ENCODE measurements at places on chromosomes 1 and 21.

DNA sequence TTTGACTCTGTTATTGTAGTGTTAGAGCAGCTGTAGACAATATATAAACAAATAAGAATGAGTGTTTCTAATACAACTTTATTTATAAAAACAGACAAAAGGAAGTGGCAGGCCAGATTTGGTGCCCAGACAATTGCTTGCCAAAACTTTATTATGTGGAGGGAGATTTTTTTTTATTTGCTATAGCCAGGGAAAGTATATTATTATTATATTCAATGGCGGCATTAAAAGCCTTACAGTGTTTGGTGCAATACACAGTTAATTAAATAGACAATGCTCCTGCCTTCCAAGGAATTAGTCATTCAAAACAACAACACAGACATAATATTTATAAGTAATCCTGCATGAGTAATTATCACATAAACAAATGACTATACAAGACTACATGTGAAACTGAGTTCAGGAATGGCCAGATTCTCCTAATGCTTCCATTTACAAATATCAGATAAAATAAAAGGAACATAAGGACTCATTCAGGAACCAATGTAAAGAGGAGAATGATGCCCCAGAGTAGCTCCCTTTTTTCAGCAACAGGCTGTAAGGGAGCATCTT is 10.6 kb upstream of the RC3H1 start:
- DNase-seq = no peak

GRCh38 chr1:47577303-47578025 is 139.6 kb downstream of the FOXD2 start:
- no peak for DNase-seq

DNA sequence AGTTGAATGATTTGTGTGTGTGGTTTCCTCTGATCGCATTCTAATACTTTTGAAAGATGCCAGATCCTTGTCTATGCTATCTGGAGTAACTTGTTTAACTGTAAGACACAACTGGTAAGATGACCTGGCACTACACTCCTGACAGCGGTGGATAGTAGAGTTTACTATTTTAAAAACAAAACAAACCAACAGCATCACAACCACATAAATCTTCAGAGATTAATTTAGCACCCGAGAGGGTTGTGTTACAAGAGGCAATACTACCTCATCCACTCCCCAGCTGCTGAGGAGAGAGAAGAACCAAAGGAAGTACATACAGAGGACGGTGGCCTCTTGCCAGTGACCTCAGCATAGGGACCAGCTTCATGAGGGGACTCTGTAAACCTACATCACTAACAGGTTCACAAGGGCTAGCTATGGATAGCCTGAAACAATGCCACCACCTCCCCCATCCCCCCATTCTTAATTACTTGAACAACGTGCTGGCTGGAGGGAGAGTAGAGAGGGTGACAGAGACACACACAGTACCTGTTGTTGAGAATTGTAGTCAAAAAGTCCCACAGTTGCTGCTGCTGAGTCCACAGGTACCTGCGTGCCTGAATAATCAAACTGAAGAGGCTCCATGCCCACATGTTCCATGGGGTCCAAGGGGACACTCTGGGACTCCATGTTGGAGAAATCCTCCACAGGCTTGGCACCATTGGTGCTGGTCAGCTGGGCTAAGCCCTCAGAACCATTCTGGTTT is 73.5 kb downstream of the PUM1 start:
- no peak for DNase-seq

DNA sequence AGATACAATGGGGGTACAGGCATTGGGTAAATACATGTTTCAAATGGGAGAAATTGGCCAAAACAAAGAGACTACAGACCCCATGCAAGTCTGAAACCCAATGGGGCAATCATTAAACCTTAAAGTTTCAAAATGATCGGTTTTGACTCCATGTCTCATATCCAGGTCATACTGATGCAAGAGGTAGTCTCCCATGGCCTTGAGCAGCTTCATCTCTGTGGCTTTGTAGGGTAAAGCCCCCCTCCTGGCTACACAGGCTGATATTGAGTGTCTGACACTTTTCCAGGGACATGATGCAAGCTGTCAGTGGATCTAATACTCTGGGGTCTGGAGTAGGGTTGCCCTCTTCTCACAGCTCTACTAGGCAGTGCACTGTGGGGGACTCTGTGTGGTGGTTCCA is 286.1 kb downstream of the LRRIQ3 start:
- no peak for DNase-seq

- DNase-seq = no peak
Measured at GRCh38 chr1:11790880-11791715, 14.7 kb downstream of the MTHFR start.

DNA sequence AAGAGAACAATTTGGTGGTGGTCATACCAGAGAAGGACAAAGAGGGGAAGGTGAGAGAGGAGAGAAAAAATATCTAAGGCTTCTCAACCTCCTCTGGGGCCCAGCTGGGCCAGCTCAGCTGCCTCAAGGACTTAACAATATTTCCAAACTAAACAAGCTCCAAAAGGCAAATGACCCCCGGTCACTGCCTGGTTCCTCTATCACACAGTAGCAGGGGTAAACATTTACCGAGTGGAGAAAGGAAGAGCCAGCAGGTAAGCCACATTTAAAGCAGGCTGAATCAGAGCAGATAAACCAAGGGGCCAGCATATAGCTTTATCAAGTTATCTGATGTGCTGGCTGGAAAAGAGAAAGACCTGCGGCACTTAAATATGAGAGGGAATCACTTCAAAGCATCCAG is 102.1 kb downstream of the KCND3 start:
- DNase-seq = no peak

DNA sequence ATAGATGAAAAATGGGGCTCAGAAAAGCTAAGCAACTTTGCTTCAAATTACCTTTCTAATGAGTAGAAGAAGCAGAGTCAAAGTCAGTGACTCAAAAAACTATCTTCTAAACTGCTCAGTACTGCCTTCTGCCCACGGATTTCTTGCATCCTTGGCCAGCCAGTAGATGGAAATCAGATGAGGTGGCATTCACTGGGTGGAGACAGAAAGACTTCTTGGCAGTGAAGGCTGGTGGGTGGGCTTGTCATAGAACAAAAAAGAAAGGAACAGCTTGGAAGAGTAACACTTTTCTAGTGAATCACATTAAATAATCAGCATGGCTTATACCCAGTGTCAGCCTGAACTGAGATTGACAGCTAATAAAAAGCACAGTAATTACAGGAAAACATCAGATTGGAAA is 170.7 kb downstream of the ST6GALNAC5 start:
- no peak for DNase-seq

- no peak for DNase-seq
Measured at GRCh38 chr1:152999818-153000217, 1.7 kb upstream of the SPRR3 start.

- no peak for DNase-seq
Measured at GRCh38 chr21:15682186-15682895, 47.4 kb upstream of the USP25 start.

- peak; percentile 32 for DNase-seq
Measured at GRCh38 chr1:87335175-87335884, 6.7 kb downstream of the LMO4 start.

DNA sequence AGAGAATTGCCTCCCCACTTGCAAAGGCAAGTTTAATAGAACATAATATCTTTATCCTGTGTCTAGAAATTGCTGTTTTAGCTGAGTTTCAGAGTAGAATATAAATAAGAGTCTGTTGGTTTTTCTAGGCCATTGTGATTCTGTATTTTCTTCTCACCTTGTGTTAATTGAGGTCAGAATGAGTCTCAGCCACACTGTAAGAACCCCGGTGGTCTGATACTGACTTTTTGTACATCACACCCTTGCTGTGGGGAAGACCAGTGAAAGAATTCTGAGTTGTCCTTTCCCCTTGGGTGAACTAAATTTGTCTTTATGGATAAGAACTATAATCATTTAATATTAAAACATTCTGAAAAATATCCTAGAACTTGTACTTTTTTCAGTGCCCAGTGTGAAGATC is 6.8 kb downstream of the HIPK1 start:
- DNase-seq = no peak

DNA sequence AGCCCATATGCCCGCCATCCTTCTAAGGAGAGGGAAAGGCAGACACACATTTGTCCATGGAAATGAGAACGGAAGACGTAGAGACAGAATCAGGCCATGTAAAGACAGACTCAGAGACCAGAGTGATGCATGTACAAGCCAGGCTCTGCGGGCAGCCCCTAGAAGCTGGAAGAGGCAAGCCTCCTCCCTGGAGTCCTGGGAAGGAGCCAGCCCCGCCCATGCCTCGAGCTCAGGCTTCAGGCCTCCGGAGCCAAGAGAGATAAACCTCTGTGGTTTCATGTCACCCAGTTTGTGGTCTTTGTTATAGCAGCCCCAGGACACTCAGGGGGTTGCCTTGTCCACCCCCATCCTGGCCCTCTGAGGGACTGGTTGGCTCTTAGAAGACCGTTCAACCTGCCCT is 11.6 kb downstream of the PDE9A start:
- no peak for DNase-seq

- DNase-seq = no peak
Measured at GRCh38 chr1:29230204-29230552, 556 bp downstream of the MECR start.

DNA sequence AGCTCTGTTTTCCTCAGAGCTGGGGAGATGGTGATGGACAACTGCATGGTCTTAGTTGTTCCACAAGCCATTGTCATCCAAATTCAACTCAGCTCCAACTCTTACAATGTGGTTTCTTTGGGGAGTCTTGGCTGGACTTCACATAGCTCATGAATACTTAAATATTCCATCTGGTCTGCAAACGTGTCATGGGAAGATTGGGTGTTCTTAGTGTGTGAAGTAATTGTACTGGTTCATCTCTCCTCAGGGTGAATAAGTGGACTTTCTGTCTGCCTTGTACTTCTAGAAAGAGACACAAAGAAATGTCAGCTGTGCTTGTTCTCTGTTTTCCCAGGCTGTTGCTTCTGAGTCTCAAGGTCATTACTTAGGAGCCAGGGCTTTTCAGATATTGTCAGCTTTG is 106.6 kb downstream of the VPS13D start:
- DNase-seq = no peak

- no peak for DNase-seq
Measured at GRCh38 chr1:82565546-82565945, 764.8 kb downstream of the ADGRL2 start.

- DNase-seq = no peak
Measured at GRCh38 chr1:118984086-118984721, 3.9 kb downstream of the TBX15 start.

GRCh38 chr21:40349591-40349990 is 482.4 kb downstream of the PCP4 start:
- no peak for DNase-seq

DNA sequence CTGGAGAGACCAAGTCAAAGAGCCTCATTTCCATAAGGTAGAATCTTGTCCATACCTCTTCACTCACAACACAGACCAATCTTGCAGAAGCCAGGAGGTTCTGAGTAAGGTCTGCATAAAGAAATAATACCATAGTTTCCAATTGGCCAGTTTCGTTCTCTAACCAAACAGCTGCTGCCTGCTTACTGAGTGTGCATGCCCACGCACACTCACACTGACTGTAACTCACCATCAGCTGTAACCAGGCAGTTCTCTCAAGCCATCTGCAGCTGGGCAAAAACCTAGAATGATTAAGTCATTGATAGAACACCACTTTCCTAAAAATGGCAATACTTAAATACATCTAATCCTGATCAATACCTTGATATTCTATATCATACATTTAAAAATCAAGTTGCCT is 106.6 kb upstream of the VAV3 start:
- no peak for DNase-seq

DNA sequence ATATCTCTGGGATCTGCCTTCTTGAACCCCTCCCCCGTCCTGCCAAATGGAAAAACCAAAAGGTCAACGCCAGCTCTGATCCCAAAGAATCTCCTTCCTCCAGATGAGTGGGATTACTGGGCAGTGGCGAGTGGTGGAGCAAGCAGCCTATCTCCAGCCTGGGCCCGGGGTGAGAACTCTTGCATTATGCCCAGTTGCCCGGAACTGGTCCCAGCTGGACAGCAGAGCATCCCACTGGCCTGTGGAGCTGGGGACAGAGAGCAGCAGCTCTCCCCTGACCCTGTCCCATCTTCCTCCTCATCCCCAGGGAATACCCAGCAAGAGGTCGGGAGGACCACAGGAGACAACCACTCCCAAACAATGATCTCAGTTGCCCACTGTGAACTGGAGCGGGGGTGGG is 130.5 kb downstream of the TMEM53 start:
- DNase-seq = no peak

DNA sequence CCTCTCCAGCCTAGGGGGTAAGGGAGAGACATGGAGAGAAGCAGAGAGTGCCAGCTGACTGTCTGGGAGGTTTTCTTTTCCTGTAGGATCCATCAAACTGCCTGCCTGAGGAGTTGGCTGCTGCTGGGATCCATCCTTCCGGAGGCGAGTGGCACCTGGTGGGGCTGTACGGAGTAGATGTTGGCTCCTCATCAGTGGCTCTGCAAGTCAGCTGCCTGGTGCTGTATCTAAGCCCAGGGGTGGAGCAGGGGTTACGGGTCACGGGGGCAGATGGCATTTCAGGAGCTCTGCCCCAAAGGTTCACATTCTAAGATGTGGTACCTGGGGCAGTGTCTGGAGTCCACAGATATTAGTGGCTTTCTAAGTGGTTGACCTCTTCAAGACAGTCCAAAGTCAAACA is 128.0 kb downstream of the ACTL8 start:
- DNase-seq = no peak

DNA sequence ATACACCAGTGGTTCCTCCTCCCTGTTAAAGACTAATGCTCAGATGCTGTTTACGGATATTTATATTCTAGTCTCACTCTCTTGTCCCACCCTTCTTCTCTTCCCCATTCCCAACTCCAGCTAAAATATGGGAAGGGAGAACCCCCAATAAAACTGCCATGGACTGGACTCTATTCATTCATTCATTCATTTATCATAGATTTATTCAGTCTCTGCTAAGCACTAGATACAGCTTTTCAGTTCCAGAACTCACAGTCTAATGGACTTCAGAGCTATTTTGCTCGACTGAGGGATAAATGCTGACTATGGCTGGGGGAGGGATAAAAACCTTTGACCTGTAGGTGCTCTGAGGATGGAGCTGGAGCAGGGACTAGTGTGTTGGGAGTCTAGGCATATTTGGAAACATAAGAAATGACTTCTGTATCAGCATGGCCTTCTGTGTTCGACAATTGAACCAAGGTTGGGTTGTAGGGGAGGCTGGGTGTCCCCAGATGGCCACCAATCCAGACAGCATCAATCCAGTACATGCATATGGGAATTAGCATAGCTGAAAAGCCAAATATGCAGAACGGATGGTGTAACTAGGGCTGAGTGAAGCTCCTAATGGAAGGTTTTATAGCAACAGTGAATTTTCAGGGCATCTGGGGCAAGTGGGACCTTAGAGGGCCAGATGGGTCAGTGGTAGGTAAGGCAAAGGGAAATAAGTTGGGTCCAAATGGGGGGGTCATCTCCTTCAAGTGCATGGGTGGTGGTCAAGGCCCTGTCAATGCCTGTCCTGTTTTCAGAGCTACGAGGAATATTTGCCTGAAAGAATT is 4.1 kb downstream of the APOA2 start:
- no peak for DNase-seq

Data from stimulated activated CD8-positive, alpha-beta memory T cell treated with anti-CD3 and anti-CD28 coated beads, Interleukin-4, amount 100 ng/mL, for 4 hours (primary cell).